ENCODE measurements at places on chromosomes 4 and X.

DNA sequence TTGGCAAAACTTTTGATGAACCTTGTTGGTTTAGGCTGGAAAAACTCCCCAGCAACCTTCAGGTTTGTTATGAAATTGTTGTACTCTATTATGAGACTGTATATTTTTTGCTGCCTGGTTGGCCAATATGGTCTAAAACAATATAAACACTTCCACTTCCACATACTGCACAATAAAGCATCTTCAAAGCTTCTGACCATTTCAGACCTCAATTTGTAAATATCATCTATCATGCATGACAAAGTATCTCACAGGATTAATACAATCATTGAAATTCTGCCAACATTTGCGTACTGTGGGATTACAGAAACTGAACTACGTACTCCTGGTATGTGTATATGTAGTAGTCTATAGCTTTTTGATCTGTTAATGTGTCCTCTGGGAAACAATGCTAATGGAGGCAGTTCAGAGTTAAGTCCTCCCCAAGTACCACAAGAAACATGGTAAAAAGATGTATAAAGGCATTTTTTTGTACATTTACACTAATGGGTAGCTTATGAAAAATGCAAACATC, 40.4 kb downstream of the GPC4 start:
- no peak for DNase-seq

DNA sequence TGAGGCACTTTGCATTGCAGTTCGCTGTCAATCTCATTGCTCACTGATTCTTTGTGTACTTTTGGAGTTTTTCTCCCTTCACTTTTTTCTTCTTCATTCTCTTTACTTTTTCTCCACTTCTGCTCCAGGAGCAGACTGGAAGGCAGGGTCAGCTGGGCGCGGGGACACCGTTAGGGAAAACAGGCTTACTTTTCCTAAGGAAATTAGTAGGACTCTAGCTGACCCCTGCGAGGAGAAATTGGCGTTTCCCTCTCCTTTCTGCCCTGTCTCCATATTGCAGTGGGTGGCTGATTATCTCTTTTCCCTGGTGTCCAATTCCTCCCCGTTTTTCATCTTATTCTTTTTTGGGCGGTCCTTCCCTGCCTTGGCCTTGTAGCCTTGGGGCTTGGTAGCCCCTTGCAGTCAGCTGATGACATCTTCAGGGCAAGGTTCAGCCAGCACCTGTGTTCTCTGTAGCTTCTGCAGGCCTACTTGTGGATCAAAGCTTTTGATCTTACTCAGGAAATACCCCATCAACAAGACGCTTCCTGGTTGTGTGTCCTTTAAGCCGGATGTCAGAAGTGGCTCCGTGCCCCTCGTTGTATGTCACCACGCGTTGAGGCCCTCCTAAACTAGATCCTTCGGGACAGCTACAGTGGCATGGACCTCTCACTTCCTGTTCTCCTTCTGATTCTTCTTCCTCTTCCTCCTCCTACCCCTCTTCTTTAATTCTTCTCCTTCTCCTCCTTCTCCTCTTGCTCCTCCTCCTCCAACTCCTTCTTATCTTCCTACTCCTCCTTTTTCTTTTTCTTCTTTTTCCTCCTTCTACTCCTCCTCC, 36.1 kb downstream of the NBDY start:
- peak; percentile 37 for DNase-seq

- DNase-seq = no peak
Observed at GRCh38 chr4:40606239-40606767, 23.4 kb downstream of the RBM47 start.

DNA sequence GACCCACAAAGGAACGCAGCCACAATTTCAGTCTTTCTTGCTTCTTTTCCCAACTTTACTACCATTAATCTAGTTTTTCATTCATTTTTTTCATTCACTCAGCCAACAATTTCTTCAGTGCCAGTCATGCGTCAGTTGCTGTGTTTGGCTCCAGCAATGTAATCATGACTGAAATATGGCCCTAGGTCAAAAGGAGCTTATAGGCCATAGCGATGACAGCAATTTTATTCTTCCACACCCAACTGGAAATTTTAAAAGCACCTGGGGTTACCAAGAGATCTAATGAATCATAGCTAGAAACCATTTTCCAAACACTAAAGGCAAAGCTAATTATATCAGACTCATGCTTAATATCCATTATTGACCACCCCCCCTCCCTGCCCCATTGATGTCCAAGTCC, 29.8 kb upstream of the C1QTNF7 start:
- DNase-seq = no peak

DNA sequence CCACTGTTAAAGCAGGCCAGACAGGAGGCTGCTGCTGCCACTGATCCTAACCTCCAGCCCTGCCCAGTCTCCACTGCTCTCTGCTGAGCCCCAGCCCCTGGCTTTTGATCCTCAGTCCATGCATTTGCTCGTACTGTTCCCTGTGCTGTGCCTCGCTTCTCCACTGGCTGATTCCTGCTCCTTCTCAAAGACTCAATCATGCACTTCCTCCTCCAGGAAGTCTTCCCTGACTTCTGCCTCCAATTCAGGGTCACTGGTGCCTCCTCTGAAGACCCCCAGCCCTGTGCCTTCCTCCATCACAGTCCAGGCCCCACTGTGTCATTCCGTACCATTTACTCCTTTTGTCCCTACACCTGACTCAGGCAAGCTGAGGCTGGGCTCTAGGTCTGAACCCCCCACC, 230.6 kb upstream of the PSAPL1 start:
- no peak for DNase-seq

- DNase-seq = peak; percentile 22
Observed at GRCh38 chr4:150960818-150961217, 54.3 kb downstream of the LRBA start.

GRCh38 chr4:103754844-103755243, 35.1 kb upstream of the TACR3 start:
- no peak for DNase-seq

- DNase-seq = no peak
Observed at GRCh38 chr4:40579983-40580382, 49.7 kb downstream of the RBM47 start.

DNA sequence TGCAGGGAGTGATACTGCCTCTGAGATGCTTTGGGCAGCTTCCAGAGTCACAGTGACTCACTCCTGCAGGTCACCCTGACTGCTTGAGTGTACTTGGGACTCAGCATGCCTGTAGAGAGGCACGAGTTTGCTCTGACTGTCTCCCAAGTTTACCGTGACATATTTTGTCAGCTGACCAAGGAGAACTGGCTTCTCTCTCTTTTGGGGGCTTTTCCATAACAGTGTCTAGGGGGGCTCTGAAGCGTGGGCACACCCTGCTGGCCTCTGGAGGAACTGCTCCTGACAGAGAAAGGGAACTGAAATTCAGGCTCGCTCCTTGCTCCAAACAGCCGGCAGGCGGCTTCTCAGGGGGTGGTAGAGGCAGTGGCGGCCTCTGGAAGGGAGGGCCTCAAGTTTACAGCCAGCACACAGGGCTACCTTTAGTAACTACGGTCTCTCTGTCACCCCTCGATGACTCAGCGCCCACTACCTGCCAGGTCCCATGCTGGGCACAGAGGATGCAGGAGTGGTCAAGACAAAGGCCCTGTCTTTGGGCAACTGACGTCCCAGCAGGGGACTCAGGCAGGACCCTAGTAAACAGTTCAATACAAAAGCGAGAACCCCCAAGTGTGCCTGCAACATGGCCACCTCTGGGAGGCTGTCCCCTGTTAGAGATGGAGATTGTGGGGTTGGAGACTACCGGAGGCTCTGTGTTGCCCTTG, 17.8 kb downstream of the ZNF185 start:
- DNase-seq = no peak

DNA sequence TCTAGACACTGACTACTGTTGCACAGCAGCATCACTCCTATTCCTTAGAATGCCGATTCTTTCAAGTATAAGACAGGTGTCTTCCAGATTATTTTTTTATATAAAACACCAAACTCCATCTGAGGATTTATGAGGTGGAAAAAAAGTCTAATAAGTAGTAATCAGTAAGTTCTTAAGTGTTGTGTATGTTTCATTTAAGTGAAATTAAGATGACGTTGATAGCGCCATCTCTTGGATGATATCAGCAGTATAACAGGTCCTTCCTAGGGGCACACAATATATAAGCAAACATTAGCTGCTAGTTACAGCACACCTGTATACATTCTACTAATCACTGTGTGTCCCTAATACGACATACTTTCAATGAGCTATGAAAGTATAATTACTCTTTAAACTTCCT, 99.6 kb upstream of the STS start:
- no peak for DNase-seq

GRCh38 chrX:16797841-16798240, 11.6 kb downstream of the TXLNG start:
- no peak for DNase-seq

DNA sequence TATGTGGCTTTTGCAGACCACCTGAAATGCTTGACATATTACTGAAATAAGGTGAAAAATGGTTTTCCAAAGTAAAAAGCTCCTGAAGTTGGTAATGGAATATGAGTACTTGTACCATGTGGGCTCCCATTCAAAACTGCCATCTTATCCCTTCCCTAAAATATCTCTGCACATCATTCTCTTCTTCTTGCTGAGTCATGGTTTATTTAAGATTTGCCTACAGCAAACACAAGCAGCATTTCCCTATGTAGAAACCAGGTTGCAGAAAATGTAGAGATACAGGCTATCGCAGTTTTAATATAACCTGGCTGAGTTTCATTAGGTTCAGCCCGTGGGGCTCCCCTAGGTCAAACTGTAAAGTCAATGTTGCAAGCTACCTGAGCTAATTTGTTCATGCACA, 270.1 kb downstream of the NLGN4X start:
- no peak for DNase-seq
